Stimulated activated CD8-positive, alpha-beta memory T cell treated with anti-CD3 and anti-CD28 coated beads, Interleukin-7, amount 100 ng/mL, for 24 hours (primary cell): ENCODE measurements at places on chromosomes 13 and 19.

- DNase-seq = no peak
Measured at GRCh38 chr19:18059902-18060301, 26.8 kb downstream of the IL12RB1 start.

DNA sequence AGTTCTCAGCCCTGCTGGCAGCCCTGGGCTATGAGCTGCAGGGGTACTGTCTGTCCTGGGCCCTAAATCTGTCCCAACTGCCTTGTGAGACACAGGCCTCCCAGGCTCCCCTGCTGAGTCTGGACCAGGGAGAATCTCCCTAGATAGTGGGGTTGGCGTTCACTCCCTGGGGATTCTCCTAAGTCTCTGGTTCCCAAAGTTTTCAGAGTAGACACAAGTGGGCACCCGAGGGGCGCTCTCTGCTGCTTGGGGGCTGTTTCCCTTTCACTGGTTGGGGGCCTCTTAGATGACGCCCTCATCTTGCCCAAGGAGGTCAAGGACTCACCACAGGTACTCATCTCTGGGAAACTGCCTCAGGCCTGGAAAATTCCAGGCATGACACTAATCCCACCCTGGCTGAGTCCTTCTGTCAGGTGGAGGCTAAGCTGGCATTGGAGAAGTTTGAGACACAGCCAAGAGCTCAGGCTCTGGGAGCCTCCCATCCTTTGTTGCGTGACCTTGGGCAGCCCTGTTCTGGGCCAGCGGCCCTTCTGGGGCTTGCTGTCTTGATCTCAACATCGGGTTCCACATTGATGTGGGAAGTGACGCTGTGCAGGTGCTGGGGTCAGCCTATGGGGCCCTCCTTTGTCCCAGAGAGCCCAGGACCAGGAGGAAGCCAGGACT is 3.9 kb downstream of the RPL18A start:
- DNase-seq = no peak

GRCh38 chr13:19838865-19839275 is 24.6 kb downstream of the ZMYM5 start:
- no peak for DNase-seq

DNA sequence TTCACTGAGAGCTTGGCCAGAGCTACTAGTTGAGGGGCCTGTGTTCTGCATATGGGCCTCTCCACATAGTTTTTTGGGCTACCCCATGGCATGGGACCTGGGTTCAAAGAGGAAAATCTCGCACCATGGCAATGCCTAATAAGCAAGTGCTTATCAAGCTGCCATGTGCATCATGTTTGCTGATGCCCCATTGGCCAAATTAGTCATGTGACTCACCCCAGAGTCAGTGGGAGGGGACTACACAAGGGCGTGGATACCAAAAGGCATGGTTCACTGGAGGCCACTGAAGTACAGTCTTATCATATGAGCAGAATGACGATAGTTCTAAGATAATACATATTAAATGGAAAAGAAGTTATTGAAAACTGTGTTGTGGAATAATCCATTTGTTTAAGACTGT is 214.8 kb downstream of the LMO7 start:
- DNase-seq = no peak

- no peak for DNase-seq
Measured at GRCh38 chr13:81487151-81487550, 1146.2 kb upstream of the SPRY2 start.

GRCh38 chr13:52012512-52012836 is 276 bp downstream of the ALG11 start:
- DNase-seq = no peak

GRCh38 chr13:81048026-81048461 is 707.1 kb upstream of the SPRY2 start:
- DNase-seq = no peak

DNA sequence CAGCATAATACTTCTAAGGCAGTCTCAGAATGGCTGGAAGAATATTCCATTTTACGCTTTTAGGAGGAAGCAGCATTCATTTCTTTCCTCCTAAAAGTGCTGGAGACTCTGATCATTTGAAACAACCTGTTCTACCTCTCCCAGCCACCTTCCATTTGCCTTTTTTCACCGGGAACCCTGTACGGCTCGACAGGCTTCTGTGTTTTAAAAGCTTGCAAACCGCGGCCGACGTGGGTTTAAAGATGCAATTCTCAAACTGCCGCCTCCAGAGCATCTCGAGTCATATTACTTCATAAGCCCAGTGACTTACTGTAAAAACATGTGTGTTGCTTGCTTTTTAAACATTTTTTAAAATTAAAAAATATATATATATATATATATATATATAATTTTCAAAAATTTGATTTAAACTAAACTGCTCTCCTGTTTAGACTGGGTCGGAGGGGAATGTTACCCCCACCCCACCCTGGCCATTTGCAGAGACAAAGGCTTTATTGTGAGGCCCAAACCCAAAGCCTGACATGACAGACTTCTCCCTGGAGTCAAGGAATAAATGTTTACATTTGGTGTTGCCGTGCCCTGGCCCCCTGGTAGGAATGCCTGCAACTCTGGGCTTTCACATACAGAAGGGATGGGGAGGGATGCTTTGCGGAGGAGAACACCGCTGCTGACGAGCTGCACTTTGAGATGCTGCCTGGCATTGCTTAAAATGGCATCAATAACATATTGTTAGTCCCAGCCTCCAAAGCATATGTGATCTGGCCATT is 30.4 kb downstream of the ZNF536 start:
- no peak for DNase-seq

DNA sequence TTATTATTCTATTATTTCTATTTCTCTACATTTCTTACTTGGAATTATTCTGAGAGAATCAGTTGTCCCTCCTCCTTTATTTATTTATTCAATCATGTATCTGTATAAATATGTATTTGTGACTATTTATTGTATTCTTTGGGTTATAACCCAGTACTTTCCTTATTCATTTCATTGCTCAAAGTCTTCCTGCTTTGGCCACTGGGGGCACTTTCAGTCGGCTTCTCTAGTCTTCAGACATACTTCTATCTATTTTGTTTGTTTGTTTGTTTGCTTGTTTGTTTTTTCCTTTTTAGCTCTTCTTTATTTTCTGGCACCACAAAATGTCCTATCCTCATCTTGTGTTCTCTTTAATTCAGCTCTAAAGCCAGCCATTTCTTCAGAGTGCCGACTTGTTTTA is 260.4 kb downstream of the NALCN start:
- DNase-seq = no peak
